ENCODE measurements at places on chromosomes 6 and 20.

DNA sequence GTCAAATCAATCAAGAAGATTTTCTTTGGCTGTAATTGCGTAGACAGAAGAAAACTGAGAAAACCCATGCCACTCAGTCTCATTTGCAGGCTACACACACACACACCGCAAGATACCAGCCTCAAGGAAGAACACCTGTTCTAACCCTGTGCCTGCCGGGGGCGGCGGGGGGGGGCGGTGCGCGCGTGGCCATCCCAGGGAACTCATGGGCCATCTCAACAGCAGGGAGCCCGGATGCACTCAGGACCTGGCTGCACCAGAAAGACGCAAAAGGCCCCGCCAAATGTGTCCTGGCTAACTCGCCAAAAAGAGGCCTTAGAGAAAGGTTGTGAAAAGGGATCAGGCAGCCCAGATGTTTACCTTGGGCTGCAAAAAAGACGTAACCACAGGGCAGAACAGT, 2.1 kb downstream of the B3GAT2 start:
- no peak for DNase-seq

DNA sequence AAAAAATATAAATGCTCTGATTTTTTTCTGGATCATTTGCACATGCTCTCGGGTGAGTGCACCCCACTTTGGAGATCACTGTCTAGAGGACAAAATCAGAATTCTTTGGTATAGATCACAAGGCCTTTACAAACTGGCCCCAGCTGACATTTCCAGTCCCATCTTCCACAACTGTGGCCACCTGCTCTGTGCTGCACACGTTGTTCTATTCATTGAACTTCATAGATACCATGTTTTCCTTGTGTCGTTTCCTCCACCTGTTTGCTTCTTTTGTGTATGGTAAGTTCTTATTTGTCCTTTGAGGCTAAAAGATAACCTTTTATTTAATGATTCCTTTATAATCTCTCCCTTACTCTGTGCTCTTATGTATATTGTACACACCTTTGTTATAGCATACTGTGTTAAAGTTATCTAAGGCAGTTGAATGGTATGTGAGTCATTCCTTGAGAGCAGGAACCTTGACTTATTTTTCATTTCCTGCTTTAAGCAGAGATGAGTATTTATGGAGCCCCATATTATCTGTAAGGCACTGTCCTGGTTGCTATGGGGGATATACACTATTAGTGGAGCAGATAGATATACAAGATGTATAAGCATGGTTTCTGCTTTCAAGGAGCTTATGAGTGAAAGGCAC, 12.0 kb upstream of the SLC17A5 start:
- DNase-seq: no peak

- DNase-seq: no peak
Measured at GRCh38 chr6:29749308-29749662, 26.1 kb downstream of the HLA-F start.

DNA sequence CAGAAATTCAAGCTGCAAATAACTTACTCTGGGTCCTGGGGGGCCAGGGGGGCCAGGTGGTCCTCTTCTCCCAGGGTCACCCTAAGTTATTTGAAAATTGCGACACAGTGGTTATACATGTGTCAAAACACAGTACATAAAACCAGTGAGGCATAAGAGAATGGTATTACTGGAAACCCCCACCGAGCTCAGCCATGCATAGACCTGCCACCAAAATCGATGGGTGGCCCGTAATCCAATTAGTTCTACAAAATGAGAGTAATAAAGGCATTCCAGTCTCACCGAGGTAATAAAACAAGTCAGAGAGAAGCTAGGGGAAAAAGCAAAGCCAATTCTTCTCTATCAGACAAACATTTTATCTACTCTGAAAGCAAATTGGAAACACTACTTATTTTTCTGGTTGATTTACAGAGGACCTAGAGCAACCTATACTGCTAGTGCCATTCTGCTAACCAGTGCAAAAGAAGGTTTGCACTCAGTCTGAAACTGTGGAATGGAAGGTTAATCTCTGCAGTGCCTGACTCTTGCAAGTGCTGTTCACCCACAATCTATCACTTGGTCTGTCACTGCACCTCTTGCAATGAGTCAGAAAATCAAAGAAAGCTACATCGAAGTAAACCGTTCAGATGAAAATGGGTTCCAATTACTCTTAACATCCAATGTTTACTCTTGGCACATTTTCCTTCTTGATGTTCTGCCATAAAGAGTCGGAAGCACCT, 32.4 kb downstream of the COL9A1 start:
- no peak for DNase-seq

DNA sequence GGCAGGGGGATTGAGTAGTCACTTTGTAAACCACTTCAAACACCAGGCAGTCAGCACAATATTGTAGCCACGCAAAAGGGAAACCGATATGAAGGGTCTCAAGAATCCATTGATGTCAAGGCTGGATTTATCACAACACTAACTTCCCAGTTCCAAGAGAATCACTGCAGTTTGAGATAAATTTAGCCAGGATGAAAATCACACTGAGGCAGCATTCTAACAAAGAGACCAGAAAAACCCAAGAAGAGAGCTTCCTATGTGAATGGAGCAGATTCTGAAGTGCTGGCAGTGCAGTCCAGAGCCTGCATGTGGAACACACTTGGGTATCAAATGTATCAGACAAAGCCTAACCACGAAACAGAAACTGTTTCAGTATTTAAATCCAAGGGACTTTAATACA, 84.6 kb downstream of the KIF16B start:
- no peak for DNase-seq

DNA sequence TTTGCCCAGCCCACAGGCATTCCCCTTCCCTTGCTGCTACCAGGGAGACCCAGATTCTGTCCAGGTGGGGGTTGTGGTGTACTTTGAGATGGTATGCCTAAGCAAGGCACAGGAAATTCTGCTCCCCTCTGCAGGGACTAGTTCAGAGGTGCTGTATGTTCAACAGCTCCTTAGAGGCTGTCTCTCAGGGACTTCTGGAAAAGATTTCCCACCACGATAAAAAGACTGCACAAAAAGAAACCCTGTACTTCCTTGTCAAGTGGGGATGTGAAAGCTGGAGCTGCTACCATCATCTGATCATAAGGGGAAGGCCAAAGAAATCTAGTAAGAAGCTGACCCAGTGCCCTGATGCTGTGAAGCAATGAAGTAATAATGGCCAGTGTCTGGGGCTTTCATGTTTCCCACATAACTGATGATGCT, 51.5 kb upstream of the SMIM29 start:
- DNase-seq: no peak

- DNase-seq: no peak
Measured at GRCh38 chr6:83311231-83311630, 118.1 kb downstream of the RWDD2A start.

GRCh38 chr6:42564506-42564825, 637 bp downstream of the UBR2 start:
- no peak for DNase-seq

- DNase-seq: no peak
Measured at GRCh38 chr6:91802431-91802830, 1215.6 kb upstream of the MAP3K7 start.

DNA sequence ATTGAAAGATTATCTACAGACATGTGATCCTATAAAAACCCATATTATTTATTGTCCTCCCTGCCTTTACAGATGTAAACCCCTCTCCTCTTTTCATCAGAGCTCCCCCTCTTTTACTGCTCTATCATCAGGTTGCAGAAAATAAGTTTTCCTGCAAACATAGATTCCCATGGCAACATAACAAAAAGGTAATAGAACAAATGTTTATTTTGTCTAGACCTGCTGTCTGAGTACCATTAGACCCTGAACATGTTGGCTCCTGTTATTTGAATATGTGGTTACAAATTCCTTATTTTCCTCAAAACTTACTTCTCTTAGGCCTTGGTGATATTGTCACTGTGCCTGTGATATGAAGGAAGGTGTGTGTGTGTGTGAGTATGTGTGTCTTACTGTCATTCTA, 11.5 kb downstream of the MAPK14 start:
- no peak for DNase-seq

Measured in T-helper 2 cell treated with Interferon-gamma antibody and Interleukin-4, amounts not matched to agents 5 μg/mL and 100 μg/mL, for 36 hours (primary cell).